ENCODE measurements at places on chromosomes 2 and 18.
A peak's percentile ranks its signal among the peaks of the same experiment; 100 is the strongest.

- no peak for DNase-seq
Observed at GRCh38 chr2:152094014-152094413, 4.8 kb downstream of the CACNB4 start.

DNA sequence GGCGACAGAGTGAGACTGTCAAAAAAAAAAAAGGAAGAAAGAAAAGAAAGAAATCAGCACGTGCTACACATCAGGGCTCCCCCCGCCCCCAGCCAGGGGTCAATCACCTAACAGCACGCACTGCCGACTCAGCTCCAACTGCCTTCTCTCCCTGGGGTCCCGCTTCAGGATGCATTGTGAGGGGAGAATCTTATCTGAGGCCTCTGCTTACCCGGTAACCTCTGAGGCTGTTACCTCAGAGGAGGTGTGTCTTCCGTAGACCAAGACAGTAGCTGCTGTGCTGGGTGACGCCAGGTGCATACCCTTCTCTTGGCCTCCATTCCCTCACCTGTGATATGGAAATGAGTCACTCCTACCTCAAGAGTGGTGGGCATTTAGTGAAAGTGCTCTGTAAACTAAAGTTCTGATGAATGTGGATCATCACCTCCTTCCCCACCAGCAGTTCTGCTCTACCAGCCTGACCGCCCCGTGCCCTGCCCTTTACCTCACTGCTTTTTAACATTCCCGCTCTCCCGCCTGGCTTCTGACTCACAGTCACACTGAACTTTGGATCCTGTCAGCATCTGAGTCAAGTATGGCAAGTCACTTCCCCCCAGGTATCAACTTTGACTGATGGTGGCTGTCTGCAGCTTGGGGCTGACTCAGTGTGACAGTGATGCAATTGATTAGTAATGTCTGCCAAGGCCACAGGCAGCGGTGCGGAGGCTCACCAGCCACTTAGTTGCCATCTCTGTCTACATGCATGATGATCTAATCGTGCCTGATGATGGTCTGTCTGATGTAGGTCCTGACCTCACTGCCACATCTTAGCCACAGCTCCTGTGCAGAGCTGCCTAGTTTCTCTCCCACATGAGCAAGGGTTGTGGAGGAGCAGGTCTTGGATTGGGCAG is 20.1 kb downstream of the ARID5A start:
- DNase-seq, result peak; percentile 68

- no peak for DNase-seq
Observed at GRCh38 chr2:69382547-69382946, 4.5 kb downstream of the GFPT1 start.

GRCh38 chr18:79440316-79441110 is 44.8 kb downstream of the NFATC1 start:
- no peak for DNase-seq

DNA sequence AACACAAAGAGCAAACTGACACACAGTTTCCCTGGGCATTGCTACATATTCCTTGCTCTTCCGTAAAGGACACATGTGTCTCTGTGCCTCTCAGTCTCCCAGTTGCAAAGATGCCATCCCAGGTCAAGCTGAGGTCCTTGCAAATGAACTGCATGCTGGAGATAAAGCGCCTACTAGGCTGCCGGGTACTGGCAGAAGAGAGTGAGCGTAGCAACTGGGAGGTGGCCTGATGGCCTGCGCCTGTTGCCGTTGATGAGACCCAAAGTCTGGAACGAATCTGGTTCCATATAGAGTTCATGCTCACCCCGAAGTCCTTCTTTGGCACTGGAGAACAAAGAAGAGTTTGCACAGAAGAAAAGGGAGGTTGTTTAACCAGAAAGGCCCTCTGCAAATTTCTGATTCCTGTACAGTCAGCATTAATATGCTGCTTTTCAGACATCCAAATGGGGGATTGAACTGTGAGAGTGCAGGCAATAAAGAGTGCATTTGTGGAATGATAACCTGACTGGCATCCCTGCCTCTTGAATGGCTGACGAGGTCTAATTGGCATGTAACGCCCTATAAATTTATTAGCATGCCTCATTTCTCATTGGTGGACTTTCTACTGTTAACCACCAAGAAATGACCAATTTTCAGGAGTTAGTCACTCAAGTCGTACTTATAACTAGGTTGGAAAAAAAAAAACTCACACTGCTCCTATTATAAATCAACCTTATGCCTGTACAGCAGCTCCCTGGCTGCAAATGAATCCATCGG is 78.7 kb downstream of the GBX2 start:
- DNase-seq, result peak; percentile 36

- no peak for DNase-seq
Observed at GRCh38 chr2:136214307-136215200, 96.6 kb upstream of the CXCR4 start.

DNA sequence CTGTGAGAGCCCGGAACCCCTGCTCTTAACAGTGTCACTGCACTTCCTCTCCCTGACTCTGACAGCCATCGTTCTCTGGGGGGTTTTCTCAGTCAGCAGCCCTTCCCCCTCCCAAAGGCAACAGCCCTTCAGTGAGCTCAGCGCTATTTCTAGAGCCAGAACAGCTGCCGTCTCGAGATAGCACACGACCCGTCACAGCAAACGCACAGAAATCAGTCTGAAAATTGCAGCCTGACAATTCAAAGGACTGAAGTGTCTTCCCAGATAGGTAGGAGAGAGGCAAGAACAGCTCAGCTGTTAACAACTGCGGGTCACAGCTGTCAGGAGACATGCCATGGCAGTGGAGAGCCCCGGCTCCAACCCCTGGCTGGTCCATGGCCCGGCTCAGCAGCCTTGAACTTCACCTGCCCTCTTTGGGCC is 45.4 kb downstream of the ST8SIA5 start:
- DNase-seq, result no peak

GRCh38 chr2:74063486-74063885 is 78.8 kb downstream of the TET3 start:
- DNase-seq, result no peak

DNA sequence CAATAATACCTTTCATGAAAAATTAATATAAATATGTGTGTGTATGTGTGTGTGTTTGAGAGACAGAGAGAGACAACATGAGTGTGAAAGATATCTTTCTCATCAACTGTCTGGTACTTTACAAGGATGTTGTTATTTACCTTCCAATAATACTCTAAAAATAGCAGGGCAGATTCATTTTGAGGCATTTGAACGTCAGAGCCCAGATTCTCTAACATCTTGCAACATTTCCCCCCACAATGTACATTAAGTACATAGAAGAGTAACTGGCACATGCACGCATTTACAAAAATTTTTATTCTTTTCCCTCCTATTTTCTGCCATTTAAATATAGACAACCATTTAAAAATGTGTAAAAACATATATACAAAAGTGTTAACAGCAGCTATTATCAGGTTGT is 100.9 kb downstream of the PID1 start:
- no peak for DNase-seq

GRCh38 chr18:36340246-36340645 is 42.7 kb downstream of the FHOD3 start:
- DNase-seq, result no peak

DNA sequence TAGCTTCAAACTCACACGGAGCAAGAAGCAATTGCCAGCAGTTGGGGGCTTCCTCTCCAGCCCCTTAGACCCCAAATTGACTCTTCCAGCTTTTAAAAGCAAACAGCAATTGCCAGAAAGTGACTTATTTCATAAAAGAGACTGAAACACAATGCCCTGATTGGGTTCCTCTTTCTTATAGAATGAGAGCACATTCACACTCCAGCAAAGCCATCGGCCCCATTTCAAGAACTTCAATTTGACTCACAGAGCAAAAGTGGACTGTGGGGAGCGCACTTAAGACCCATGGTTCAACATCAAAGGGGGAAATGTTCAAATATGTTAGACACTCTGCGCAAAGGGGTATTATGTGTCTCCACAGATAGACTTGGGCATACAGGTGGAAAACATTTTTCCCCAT is 484.7 kb downstream of the BCL11A start:
- DNase-seq, result no peak

GRCh38 chr2:164620873-164621763 is at the start of gene GRB14:
Gene GRB14 (minus strand): TSS chr2:164621482. CDS start chr2:164621309, 173 bp downstream.
- DNase-seq, result peak; percentile 20

DNA sequence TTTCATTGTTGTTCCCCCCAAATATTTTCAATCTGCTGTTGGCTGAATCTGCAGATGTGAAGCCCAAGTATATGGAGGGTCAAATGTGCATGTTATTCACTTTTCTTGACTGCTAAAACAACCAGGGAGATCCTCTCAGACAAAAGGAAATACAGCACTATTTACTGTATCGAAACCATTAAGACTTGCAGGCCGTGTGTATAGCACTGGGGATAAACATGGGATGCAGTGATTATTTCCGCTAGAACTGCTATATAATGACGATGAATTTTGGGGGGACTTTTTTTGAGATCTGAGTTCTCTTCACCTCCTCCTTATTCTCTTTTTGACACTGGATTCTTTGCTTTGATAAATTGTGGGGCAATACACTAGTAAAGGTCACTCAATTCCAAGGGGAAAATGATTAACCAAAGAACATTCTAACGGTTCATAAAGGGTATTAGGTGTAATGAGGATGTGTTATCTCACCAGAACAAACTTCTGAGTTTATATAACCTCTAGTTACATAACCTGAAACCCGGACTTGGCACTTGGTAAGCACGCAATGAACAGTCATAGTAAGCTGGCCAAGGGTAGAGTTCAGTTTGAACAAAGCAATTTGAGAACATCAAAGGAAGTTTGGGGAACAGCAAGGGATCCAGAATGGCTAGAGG is 3.5 kb upstream of the UGT1A1 start:
- DNase-seq, result no peak

- no peak for DNase-seq
Observed at GRCh38 chr18:51049137-51049536, 19.1 kb downstream of the SMAD4 start.

DNA sequence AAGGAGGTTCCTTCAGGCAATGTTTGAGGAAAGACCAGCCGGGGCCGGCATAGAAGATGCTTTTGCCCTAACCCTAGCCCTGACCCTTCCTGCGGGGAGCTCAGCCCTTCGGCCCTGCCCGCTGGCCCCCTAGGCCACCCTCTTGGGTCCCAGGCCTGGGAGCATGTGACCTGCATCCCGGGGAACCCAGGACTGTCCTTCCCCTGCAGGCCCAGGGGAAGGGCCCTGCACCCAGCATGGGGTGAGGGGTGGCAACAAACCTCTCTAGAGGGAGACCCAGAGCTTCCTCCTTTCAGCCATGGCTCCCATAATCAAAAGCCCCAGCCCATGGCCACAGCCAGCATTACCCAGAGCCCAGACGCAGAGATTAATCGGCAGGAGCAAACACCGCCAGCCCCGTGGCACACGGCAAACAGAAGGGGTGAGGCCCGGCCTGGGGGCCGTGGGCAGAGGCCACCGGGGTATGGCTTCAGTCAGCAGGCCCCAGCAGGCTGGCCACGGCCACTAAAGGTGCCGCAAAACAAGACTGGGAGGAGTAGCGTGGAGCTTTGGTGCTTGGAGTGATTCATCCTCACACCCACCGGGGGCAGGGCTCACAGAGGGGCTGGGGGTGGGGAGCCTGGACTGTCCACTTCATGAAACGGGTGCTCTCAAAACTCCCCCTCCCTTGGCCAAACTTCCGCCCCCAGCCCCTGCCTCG is 61.6 kb upstream of the HPCAL1 start:
- DNase-seq, result no peak

DNA sequence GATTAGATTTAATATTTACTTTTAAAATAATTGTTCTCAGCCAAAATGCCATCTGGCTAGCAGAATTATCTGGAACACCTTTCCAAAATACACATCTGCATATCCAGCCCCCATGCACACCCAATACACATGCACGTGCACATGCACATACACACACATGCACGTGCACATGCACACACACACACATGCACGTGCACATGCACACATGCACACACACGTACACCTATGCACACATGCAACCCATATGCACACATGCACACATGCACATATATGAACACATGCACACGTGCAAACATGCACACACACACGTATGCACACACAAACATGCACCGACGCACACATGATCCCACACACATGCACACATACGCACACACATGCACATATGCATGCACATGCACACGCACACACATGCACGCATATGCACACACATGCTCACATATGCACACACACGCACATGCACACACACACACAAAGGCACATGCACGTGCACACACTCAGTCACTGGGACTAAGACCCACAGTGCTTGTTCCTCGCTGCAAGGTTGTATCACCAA is 53.5 kb downstream of the COPS8 start:
- no peak for DNase-seq

GRCh38 chr18:29653671-29654215 is 1388.8 kb downstream of the DSC3 start:
- no peak for DNase-seq

Data from fibroblast of skin of back (primary cell).